Fibroblast of gingiva (primary cell): ENCODE measurements at places on chromosomes 11 and 22.

DNA sequence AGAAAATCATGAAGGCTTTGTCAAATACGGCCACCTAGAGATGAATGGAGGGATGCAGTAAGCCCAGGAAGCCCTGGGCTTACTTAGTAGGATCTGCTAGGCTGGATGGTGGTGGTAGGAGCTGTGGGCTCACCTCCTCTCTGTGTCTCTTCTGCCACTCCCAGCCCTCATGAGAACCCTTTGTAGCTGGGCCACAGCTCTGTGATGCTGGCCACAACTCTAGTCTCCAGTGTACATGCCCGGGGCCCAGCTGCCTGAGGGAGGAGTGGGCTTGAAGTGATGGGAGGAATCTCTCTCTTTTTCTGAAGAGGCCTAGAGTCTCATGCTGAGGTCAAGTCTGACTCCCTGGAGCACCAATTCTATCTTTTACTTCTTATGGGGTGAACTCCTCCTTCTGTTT lies 32.4 kb upstream of the SYT13 start:
- no peak for DNase-seq

DNA sequence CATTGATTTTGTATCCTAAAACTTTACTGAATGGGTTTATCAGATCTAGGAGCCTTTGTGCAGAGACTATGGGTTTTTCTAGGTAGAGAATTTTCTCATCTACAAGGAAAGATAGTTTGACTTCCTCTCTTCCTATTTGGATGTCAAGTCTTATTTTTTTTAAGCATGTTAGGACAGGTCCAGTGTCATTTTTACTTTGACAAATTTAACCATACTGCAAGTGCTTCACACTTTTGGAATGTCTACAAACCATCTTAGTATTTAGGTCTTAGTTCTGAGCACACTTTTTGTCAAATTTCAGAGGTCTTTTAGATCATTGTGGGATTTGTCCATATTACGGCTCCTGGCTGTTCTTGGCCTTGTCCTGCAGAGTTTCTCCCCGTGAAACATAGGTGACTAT lies 715.2 kb upstream of the RAG2 start:
- no peak for DNase-seq

DNA sequence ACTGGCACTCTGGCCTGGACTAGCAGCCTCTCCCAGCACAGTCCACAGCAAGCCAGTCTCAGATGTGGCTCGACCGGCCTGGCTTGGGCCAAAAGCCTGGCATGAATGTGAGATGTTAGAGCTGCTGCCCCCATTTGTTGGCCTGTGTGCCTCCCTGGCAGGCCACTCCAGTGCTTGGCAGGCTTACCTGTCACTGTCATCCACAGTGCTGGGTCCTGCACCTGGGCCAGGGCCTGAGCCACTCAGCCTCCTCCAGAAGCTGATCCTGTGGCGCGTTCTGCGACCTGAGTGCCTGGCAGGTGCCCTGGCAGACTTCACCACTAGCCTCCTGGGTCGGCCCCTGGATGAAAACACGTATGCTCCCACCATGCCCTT lies 36.1 kb downstream of the RRP8 start:
- no peak for DNase-seq

DNA sequence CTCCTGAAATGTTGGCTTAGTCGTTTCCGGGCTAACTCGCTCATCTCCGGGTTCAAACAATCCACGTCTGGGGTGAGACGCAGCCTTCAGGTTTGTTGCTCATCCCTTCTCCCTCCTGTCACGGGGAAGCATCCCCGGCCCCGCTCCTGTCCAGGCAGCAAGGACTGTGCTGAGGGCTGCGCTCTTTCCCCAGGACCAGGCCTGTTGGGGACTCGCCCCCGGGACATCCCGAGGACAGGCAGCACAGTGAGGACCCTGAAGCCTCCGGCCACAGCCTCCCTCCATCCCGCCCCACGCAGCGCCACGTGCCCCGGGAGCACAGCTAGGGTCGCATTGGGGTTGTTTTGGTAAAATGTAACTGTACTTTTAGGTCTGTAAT lies 252.0 kb downstream of the BRD1 start:
- DNase-seq: no peak

DNA sequence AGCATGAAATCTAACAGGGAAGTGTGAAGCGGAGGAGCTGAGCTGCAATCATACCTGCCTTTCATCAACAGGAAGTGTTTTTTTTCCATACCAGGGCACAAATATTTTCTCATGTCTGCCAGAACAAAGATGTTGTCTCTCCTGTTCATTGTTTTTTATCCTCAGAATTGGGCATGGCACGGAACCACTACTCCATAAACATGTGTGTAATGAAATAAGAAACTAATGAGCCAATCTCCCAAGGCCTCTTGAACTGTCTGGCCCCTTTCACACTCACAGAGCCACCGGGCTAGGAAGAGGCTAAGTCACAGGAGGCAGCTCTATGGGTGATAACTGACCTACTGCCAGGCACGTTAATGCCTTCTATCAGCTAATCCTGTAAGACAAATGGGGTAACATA lies 124.4 kb downstream of the ETS1 start:
- no peak for DNase-seq

DNA sequence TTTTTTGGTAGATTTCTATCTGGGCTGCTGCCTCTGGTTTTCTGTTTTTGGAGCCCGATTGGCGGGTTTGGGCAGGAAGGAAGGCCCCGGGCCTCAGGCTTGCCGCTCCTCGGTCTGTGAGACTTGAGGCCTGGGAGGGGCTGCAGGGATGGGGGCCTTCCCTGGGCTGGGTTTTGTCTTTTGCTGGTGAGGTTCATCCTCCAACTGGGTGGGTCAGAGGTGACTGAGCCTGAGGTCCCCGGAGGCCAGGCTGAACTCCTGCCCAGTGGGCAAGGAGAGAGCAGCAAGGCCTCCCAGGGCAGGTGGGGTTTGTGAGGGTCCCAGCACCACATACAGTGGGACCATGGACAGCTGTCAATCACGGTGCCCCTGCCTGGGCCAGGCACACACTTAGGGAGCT lies 15.0 kb downstream of the MPPED1 start:
- no peak for DNase-seq

GRCh38 chr11:61540528-61540927 lies 32.0 kb downstream of the LRRC10B start:
- DNase-seq: no peak

DNA sequence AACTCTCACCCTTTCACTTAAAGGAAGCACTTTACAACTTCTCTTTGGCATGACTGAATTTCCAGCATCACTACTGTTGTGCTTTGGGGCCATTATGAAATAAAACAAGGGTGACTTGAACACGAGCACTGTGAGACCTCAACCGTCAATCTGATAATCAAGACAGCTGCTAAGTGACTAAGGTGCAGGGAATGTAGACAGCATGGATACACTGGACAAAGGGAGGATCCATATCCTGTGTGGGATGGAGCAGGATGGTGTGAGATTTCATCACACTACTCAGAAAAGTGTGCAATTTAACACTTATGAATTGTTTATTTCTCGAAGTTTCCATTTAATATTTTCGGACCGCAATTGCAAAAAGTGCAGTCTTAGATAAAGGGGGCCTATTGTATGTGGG lies 16.1 kb upstream of the EXPH5 start:
- DNase-seq: no peak

DNA sequence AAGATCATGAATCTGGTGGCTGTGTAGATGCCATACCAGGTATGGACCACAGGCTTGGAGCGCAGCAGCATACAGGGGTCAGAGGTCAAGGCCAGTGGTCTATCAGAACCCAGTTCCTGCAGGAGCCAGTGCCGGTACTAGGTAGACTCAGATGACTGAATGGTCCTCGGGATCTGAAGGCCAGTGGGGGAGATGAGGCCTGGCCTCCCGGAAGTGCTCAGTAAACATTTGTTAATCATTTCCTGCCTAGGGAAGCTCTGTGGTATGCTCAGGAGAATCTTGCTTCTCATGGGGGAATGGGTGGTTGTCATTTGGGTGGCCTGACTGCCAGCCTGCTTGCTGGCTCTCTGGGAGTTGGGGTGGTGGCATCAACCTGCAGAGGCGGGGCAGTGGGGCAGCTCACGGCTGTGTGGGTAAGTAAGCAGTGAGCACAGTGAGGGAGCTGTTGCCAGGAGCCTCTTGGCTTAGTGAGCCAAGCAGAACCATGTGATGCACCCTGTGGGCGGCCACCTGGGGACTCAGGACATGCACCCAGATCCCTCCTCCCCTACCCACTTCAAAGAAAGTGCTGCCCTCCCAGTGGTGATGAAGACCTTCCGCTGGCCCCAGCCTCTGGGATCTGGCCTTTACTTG lies 33.0 kb downstream of the PTPRJ start:
- DNase-seq: no peak

DNA sequence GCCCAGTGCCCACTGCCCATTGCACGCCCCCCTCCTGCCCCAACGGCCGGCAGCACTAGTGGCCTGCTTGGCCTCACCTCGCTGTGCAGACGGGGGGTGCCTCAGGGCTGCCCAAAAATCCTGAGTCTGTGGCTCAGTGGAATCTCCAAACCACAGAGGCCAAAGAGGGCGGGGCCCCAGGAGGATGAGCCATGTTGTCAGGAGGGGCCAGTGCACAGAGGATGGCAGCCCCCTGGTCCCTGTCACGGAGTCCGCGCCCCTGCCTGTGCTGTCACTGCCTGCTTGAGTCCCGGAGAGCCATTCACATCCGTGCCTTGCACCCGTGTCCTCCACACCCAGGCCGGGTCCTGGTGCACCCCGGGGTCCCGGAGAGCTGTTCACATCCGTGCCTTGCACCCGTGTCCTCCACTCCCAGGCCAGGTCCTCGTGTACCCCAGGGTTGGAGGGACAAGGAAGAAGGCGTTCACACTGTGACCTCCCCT lies 36.4 kb upstream of the MUC5AC start:
- DNase-seq: no peak
